ENCODE measurements at places on chromosomes 2 and 18. TPM values are rescaled to one million over a fixed set of nuclear protein-coding genes. Genes with fewer than 3 reads are reported as not detected.

Gene GDF7
- total RNA-seq, result 0.33 TPM

DNA sequence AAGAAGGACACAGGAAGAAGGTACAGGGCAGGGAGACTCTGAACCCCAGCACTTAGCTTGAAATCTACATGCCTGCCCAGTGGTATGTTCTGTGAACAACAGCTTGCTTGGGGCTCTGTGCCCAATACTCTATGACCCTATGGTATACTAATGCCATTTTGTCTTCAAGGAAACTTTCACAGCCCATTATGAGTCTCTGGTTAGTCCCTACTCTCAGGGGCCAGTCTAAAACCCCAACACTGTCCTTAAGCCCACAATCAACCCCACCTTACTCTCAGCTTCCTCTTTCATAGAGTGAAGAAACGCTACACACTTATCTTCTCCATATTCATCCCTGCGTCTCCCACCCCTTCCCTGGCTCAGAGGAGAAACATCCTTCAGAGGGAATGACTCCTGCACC lies 16.0 kb downstream of the NEB start:
- no peak for DNase-seq

DNA sequence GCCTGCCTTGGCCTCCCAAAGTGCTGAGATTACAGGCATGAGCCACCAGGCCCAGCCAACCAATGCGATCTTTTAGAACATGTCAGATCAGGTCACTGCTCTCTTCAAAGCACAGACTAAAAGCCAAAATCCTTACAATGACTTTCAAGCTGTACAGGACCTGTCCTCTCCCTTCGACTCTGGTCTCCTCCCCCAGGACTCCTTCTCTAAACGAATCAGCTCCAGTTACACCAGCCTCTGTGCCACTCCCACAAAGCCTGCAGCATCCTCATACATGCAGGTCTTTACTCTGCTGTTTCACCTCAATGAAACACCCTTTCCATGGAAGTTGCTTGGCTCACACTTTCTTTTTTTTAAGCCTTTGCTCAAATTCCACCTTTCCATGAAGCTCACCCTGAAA lies 436.0 kb downstream of the METTL4 start:
- DNase-seq, result no peak

Gene EVX2
- not detected for total RNA-seq

GRCh38 chr2:17101596-17101995 lies 416.6 kb downstream of the RAD51AP2 start:
- peak; percentile 66 for DNase-seq

DNA sequence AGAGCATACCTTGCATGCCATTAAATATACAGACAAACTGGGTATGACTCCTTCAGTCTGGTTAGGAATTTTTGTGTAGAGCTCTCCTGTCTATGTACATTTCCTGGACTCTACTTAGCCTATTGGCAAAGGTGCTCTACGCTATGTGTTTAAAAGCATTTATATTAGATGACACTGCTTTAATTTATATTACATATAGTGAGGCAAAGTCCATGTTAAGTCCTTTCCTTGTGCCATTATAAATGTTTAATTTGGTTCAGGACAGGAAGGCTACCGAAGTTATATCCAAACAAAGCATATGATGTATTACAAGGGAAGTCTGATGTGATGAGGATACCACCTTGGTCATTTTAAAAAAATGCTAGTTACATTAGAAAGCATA lies 117.4 kb upstream of the RAB27B start:
- DNase-seq, result no peak
